ENCODE measurements at places on chromosomes 2 and 18.
A peak's percentile ranks its signal among the peaks of the same experiment; 100 is the strongest.

DNA sequence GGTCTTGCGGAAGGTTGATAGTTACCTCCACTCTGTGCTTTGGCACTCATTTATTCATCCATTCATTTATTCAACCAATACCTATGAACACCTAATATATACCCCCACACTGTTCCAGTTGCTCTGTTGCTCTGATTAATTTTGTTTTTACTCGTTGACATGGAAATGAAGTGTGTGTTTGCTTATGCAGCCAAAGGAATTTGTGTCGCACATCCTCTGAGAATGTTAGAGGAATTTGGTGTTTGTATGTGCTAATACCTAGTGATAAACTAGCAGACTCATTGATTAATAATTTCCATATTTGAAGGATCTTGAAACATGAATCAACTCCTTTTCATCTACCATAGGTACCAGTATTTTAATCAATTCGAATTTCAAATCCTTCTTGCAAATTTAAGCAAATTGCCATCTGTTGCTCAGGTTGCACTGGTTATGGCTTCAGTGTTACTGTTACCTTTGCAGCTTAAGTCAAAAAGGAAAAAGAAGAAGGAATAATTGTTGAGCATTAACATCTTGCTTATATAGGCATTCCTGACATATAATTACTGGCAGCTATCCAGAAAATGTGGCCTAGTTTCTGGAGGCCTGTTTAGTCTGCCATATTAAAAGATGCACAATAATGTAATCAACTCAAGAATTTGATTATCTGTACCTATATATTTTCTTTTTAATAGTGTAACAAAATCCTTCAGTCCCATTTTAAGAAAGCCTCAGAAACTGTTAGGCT, 25.7 kb upstream of the CRIM1 start:
- DNase-seq = no peak

DNA sequence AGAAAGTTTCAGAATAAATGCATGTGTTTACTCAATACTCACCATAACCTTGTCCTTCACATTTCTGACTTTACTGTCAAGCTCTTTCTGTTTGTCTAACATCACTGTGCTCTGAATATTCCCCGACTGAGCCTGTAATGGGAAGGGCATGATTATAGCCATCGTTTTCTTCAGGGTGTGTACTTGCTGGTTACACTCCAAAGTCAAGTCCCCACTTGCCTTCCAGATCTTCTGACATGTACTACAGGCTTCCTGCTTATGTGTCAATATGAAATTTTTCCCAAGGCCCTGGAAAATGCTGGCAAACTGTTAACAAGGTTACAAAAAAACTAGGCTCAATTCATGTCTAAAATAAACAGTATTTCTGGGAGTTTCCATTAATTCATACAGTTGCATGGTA, 12.9 kb downstream of the STAT1 start:
- DNase-seq = no peak

- no peak for DNase-seq
Observed at GRCh38 chr2:29776406-29776805, 145.0 kb downstream of the ALK start.

DNA sequence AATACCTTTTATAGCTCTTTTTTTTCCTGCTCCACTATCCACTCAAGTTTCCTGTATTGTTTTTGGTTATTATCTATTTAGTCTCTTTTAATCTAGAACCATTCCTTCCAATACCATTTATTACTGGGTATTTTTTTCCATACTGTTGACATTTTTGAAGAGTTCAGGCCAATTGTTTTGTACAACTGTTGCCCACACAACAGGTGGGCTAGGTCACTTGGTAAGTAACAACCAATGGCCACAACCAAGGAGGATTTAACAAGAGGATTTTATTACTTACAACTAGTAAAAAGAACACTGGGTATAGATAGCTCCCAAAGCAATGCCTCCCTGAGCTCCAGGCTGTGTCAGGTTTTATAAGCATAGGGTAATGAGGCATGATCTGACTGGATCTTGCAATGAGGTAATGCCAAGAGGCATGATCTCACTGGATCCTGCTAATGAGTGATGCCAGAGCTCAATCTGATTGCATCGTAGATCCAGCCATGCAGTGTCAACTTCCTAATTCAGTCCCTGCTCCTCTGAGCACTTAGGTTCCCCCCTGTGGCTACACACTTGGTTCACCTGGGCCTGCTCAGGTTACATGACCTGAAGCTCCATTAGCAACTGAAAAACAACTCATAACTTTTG, 7.1 kb upstream of the CEP68 start:
- no peak for DNase-seq

DNA sequence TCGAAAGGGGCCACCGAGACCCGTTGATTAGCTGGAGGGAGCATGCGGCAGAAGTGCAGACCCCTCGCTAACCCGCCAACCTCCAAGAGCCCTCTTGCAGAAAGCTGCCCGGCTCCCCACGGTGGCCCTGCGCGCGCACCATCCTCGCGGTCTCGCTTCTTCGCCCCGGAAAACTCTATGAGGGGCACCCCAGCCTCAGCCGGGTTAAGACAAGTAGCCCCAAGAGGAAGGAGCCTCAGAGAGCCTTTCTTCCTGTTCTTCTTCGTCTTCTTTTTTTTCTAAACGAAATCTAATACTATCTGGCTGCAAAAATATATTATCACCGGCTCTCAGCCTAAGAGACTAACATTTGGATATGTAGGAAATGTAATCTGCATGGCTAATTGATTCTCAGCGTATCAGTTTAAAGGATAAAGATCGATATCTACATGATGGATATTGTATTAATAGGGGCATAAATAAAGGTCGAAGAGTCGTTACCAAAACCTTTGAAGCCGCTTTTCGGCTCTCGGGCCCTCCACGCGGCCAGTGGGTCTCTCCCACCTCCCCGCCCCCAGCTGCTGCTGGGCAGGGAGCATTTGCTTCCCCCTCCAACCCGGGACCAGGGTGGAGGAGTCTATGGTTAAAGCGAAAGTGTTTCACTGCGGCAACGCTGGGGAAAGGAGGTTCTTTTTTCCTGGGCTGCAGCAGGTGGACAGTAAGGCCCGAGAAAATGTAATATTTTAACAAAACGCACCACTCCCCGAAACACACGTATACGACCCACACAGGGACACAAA, 6.1 kb upstream of the PAX3 start:
- no peak for DNase-seq

DNA sequence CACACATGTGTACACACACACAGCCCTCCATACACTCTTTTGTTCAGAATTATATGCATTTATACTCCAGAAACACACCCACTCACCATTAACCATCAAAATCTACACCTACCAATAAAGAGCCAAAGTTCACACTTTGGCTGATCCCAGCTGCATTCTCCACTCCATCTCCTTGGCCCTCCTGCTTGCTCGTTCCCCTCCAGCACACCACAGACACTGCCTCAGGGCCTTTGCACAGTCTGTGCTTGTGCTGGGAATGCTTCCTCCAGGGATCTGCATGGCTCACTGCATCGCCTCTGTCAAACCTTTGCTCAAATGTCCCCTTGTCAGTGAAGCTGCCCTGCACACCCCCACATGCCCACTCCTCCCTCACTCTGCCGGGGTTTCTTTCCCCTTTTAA, 46.0 kb downstream of the POMC start:
- no peak for DNase-seq

DNA sequence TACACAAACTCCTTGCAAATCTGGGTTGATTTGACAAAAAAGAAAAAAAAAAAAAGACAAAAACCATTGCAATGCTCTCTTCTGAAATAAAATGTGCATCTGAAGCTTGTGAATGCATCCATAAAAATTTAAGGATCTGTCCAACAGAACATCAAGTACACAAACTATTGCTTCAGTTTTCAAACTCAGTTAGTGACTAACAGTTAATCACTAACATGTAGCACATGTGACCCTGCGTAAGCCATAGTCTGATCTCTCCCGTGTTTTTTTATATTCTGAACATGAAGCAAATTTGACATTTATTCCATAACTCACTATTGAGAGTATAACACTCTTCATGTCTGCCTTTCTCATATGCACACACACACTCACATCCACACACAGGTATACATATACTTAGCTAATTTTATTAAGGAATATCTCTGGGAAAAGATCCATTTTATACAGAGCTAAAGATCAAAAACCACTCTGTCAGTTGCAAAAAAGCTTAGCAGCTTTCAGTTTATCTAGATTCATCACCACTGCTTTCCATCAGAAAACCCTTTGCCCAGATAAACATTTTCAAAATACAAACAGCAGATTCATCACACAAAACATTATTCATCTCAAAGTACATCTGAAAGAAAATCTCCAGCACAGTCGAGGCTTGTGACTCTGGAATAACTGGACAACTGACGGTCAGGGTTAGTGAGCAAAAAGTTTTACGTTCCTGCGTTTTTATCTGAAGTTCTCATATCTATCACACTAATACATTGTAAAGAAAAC, 1000.4 kb upstream of the ACVR2A start:
- no peak for DNase-seq

- no peak for DNase-seq
Observed at GRCh38 chr18:3688690-3689089, 238.7 kb downstream of the TGIF1 start.

DNA sequence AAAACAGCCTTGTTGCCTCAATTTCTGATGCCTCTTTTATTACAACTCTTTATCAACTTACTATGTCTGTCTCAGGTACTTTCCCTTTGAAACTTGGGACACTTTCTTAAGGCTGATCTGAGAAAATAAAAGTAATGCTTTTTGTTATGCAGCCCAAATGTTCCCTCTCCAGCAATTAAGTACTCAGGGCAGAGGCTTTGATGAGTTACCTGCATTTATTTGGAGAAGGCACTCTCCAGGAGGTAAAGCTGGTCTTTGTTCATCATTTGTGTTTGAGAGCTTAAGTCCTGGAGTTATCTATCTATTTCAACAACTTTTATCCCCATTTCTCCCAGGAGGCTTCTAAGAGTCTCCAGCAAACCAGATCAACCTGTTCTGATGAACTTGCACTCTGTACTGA, 259.2 kb downstream of the ASXL3 start:
- DNase-seq = no peak

GRCh38 chr2:195652911-195653310, 4.1 kb upstream of the SLC39A10 start:
- no peak for DNase-seq

- DNase-seq = no peak
Observed at GRCh38 chr2:231287696-231288095, 89.3 kb downstream of the ARMC9 start.

DNA sequence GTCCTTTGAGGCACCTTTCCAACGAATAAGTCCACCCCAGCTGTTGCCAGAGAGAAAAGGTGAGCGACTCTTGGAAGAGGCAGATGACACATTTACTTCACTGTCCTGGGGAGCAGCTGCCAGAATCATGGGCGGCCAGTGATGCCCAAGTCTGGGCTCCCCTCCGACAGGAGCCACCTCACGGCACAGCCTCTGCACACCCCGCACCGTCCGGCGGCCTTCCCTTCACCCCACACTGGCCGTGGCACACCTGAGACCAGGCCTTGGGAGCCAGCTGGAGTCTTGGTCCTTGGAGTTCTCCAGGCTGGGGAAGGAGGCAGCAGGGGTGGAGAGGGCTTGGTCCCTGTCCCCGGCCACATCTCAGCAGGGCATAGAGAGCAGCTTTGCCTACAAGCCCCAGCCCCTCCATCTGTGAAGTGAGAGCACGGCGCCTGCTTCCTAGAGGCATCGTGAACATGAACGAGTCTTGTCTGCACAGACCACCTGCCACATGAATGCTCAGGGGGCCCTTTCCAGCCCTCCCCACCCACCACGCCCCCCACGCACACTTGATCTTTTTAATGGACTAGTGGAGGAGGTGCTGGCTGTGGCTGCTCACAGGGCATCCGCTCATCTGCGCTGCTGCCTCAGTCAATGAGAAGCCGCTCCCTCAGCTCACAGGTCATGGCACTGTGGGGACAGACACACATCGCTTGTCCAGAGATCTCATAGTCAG, 400.2 kb upstream of the MYT1L start:
- DNase-seq = no peak

- no peak for DNase-seq
Observed at GRCh38 chr2:188450732-188451483, 159.2 kb downstream of the GULP1 start.

DNA sequence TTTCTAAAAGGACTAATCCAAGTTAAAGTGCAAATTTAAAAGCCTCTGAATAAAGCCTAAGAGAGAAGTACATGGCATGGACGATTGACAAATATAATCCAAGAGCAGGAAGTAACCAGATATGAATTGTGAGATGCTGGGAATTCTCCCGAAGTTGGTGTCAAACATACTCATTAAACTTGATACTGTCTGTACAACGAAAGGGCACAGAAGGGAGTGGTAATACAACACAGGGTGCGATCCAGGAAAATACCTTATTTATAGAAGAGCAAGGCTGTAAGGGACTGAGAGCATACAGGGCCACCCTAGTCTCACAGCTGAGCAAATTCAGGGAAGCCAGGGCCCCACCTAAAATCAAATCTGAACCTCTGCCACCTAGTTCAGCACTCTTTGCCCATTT, 41.6 kb downstream of the SEMA4F start:
- no peak for DNase-seq

DNA sequence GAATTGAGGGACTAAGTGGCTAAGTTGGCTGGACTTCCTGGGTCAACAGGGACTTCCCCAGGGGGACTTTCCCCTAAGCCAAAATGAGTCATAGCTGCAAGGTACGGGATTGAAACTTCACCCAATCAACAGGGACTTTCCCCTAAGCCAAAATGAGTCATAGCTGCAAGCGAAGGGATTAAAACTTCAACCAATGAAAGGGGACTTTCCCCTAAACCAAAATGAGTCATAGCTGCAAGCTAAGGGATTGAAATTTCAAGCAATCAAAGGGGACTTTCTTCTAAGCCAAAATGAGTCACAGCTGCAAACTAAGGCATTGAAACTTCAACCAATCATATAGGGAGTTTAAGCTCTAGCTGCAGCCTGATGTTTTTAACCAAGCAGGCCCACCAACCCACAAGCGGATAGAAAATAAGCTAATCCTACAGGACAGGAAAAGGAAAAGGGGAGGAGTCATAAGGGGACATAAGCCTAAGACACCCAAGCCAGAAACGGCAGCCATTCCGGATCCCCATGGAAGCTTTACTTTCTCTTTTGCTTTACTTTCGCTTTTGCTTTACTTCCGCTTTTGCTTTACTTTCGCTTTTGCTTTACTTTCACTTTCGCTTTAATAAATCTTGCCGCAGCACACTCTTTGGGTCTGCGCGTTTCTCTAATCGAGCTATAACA, 1375.4 kb upstream of the CELF4 start:
- DNase-seq = peak; percentile 72

GRCh38 chr2:200767111-200767885, 44.4 kb upstream of the BZW1 start:
- DNase-seq = no peak

GRCh38 chr2:48529676-48530032, 300 bp upstream of the STON1 start:
- DNase-seq = no peak

All from activated CD8-positive, alpha-beta memory T cell treated with anti-CD3 and anti-CD28 coated beads, Interleukin-2, amount 10 ng/mL, durations not matched to agents 7 days and 5 days (primary cell).